ENCODE measurements at places on chromosomes 5 and 9.

DNA sequence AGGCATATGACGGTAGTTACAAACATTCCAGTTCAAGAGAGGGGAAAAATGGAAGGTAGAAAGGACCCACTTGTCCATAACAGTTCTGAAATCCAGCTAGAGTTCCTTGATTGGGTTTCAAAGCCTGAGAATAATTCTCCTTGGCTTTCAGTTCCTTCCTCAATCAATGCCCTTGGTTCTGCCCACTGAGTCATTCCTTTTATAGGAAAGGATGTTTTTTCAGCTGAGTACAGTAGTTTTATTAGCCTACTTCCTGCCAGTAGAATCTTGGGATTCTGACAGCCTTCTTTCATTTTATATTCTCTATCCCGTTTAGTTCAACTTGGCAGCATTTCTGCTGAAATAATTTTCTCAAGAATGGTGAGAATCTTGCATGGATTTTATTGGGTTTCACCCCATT lies 386.9 kb upstream of the SMC2 start:
- no peak for DNase-seq

DNA sequence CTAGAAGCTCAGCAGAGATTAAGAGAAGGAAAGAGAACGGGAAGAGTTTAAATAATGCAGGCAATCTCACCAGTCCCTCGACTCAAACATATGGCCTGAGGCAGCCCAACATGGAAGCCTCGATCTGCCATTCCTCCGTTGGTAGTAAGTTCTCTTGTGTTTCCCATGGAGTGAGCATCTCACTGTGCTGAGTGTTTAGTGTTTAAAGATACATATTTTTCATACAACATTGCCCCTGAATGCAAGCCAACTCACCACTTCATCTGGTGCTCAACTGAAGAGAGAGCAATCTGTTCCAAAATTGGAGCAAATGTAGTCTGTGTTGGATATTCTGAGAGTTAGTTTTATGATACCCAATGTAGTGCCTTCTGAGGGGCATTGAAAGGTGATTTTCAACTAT lies 171.5 kb upstream of the ATP10B start:
- no peak for DNase-seq

DNA sequence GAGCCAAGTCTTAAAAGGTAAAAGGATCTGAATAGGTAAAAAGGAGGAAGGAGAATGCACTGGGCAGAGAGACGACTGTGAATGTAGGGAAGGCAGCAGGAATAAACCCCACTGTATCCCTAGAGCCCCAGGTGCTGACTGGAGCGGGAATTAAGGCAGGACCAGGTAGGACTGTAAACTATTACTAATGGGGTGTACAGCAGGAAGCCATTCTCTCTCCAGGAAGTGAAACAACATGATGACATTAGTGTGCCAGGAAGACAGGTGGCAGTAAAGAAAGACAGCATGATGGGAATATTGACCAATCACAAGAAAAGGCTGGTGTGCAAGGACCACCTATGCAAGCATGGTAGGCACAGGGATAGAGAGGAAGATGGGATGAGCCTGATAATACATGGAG lies 433.0 kb downstream of the DNAH5 start:
- DNase-seq = no peak

- DNase-seq = no peak
Observed at GRCh38 chr5:28301712-28302111, 1263.3 kb upstream of the CDH9 start.

DNA sequence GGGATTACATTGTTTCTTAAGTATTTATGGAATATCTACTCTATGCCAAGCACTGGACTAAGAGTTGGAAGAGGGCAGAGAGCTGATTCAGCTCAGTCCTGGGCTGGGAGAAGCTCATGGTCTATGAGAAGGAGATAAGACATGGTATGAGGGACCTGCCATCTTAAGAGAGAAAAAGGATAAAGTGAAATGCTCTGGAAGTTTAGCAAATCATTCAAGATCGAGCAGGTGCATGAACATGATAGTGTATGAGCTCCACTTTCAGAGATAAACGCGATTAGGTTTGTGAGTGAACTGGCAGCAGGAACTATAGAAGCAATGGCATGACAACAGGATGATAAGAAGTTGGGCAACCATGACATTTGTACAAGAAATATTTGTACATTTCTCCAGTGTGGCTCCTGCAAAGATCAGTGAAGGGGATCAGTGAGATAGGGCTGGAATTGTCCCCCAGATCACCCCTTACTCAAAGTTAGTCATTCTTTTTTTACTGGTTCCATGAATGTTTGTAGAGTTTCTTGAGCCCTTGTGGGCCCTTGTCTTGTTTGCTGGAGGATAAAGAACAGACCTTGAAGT lies 26.6 kb upstream of the CCDC180 start:
- DNase-seq = no peak

All from right cardiac atrium (tissue), 5 donors.